ENCODE measurements at places on chromosomes 3 and 15. TPM values are rescaled to one million over a fixed set of nuclear protein-coding genes. Genes with fewer than 3 reads are reported as not detected.
A peak's percentile ranks its signal among the peaks of the same experiment; 100 is the strongest.

The SYNPR gene
- not detected for total RNA-seq

The SLC6A11 gene
- 7.9 TPM for total RNA-seq

- no peak for DNase-seq
Measured at GRCh38 chr3:25587526-25587925, 77.2 kb downstream of the TOP2B start.

The WDR72 gene
- total RNA-seq, result 8.6 TPM

The KBTBD12 gene
- not detected for total RNA-seq

- DNase-seq, result no peak
Measured at GRCh38 chr3:112364291-112364690, 31.3 kb downstream of the CD200 start.

GRCh38 chr15:50675535-50676144, 11.0 kb downstream of the TRPM7 start:
- no peak for DNase-seq

GRCh38 chr3:13353936-13354542, 66.1 kb downstream of the NUP210 start:
- no peak for DNase-seq

The THAP10 gene
- 1.2 TPM for total RNA-seq

DNA sequence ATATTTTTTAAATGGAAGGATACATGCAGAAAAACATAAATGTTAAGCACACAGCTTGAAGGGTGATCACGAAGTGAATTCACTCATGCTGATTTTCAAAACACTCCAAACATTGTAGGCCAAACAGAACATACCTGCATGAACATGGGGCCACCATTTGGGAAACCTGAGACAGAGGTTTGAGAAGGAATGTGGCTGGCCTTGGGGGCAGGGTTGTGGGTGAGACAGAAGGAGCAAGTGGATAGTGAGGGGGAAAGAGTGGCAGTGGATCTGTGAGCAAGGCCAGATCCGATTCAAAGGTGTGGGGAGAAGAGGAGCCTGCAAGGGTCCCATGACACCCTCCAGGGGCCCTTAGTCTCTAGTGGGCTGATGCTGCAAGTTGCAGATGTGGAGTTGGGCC, 94.9 kb downstream of the HMG20A start:
- peak; percentile 36 for DNase-seq

DNA sequence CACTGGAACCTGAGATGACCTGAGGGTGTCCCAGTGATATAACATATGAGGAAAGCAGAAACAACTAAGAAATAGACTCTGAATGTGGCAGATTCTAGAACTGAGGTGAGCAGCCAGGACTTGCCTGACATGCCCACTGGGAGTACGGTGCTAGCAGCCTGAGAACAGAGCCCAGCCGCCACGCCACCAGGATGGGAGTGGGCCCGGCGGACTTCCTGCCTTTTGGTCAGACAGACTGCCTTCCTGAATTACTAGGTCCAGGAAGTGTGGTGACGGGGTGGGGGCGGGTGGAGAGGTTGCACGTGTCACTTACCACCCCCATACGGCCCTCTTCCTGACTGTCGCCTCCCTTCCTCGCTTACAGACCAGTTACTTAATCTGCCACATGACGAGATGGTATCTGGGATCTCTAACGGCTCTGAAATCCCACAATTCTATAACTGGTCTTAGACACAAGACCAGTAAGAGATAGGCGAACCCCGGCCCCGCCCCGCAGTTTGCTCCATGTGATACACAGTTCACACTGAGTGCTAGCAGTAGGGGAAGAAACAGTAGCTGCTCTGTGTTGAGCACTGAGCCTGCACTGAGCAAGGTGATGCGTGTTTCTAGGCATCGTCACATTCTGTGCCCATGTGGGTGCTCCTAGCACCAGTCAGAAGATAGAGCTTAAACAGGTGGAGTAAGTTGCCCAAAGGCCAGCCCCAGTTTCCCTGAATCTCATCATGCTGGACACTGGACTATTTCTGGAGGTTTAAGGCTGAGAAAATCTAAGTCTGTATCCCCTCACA, 95.7 kb downstream of the CPN2 start:
- DNase-seq, result peak; percentile 88

DNA sequence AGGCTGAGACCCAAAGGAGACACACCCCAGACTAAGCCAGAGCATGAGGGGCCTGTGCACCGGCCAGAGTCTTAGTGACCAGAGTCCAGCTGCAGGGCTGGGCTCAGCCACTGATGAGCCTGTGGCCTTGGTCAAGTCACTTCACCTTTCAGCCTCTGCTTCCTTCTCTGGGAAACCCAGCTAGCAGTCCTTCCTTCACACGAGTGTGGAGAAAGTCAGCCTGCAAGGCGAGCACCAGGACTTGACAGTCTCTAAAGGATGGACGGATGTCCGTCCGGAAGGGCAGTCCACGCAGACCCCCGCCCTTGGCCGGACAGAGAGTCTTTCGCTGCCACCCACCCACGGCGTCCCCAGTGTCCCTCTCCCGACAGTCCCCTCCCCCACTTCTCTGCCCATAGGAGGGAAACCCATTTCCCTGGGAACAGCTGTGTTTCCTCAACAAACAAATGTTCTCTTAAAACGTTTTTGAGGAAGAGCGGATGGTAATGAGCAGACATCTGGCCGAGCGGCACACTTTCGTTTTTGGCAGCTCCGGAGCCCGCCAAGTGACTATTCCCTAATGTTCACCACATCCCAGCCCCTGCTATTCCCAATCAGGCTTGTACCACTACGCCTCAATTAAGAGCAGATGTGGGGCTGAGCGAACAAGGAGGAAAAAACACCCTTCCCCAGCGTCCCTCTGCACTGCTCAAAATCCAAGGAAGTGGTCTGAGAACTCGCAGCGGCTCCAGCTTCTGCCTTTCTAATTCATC, 129.1 kb upstream of the SMAD3 start:
- DNase-seq, result peak; percentile 70

GRCh38 chr3:145118303-145118702, 1042.7 kb downstream of the PLOD2 start:
- no peak for DNase-seq

- no peak for DNase-seq
Measured at GRCh38 chr3:67016522-67017080, 18.5 kb downstream of the KBTBD8 start.

GRCh38 chr15:99321468-99321867, 70.2 kb downstream of the LRRC28 start:
- DNase-seq, result no peak

DNA sequence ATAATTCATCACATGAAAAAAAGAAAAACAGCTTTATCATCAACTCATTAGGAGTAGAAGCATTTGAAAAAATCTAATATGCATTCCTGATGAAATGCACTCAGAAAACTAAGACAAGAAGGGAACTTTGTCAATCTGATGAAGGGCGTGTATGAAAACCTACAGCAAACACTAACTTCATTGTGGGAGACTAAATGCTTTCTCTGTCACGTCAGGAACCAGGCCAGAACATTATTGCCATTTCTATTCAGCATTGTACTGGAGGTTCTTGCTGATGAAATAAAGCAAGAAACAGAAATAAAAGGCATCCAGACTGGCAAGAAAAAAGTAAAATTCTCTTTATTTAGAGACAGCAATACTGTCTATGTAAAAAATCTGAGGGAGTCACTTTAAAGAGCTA, 235.2 kb downstream of the GABRB3 start:
- DNase-seq, result no peak

GRCh38 chr15:71044006-71044405, 71.3 kb upstream of the THSD4 start:
- no peak for DNase-seq

The AGTR1 gene
- 10.9 TPM for total RNA-seq

- no peak for DNase-seq
Measured at GRCh38 chr3:137509354-137510045, 254.6 kb upstream of the SOX14 start.

The GABRA5 gene
- total RNA-seq, result not detected

GRCh38 chr15:72184165-72184811, 13.3 kb downstream of the GRAMD2A start:
- DNase-seq, result peak; percentile 61

The GNAT1 gene
- total RNA-seq, result 0.64 TPM

The OCA2 gene
- total RNA-seq, result 20.9 TPM

- peak; percentile 49 for DNase-seq
Measured at GRCh38 chr3:126557415-126557745, 1.4 kb downstream of the C3orf22 start.

The SLC6A1 gene
- total RNA-seq, result 13.0 TPM

DNA sequence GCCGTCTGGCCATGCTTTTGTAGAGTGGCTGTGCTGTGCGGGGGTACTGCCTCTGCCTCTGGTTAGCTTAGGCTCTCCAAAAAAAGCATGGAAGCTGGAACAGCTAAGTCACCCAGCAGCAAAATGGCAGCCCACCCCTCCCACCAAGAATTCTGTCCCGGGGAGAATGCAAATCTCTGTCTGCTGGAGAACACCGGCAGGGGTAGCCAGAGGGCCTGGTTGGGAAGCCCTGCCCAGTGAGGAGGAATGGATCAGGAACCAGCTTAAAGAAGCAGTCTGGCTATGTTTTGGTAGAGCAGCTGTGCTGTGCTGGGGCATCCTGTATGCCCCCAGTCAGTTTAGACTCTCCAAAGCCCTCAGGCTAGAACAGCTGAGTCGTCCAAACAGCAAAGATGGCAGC, 56.2 kb upstream of the PTPRG start:
- no peak for DNase-seq

- peak; percentile 80 for DNase-seq
Measured at GRCh38 chr15:59528961-59529402, 82.6 kb upstream of the GCNT3 start.

- DNase-seq, result no peak
Measured at GRCh38 chr3:126606001-126606400, 47.3 kb upstream of the C3orf22 start.

The NRROS gene
- 1.6 TPM for total RNA-seq

- no peak for DNase-seq
Measured at GRCh38 chr3:78737988-78738387, 1029.8 kb downstream of the ROBO1 start.

DNA sequence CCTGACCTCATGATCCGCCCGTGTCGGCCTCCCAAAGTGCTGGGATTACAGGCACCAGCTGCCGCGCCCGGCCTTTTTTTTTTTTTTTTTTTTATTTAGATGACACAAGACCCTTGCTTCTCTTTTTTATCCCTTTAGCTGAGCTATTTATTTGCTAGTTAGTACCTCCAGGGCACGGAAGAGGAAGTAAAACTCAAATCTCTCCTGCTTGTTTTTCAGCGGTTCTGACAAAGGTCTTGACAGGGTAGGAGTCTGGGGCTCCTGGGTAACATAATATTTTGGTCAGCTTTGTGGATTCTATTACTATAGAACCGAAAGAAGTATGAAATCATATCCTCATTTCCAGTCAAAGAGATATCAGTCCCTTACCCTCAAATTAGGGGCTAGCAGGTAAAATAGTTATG, 44.0 kb upstream of the ETV5 start:
- no peak for DNase-seq

DNA sequence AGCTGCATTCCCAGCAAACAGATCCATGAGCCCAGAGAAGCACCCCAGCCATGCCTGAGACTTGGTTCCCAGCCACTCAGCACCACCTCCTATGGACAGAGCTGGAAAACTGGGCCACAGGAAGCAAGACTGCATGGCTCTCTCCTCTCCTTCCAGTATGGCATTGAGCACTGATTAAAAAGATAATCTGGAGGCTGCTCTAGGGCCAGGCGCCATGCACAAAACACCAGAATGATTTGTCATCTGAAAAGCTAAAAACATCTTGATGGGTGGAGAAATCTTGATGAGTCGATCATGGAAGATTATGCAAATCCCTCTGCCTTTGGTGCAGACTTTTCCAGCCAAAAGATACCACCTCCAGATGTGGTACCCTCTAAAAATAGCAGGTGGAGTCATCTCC, 62.7 kb upstream of the MRPS22 start:
- DNase-seq, result no peak

DNA sequence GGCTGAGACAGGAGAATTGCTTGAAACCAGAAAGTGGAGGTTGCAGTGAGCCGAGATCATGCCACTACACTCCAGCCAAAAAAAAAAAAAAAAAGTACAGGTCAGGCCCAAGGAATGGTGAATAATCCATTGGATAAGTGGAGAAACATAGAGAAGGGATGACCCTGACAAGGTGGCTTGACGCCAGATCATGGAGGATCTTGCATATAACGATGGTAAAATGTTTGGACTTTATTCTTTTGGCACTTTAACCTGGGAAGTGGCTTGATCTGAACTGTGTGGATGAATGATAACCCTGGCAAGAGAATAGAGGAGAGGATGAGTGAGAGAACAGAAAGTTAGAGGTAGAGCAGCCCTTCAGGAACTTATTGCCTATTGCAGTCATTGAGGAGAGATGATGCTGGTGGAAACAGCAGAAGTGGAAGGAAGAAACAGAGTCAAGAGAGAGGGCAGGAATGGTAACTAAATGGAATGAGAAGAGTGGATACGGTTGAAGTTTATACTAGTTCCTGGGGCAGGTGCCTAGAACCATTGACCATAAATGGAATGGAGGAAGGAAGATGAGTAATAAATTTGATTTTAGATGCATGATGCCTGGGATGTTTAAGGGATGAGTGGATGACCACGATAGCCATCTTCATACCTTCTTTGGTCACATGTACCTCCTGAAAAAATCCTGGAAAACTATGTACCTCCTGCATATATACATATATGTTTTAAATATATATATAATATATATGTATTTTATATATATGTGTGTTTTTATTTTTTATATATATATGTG, 57.8 kb downstream of the BLM start:
- no peak for DNase-seq
